ENCODE measurements at places on chromosomes 5 and 9.
A peak's percentile ranks its signal among the peaks of the same experiment; 100 is the strongest.

- no peak for DNase-seq
Observed at GRCh38 chr5:142437563-142437962, 112.7 kb upstream of the SPRY4 start.

DNA sequence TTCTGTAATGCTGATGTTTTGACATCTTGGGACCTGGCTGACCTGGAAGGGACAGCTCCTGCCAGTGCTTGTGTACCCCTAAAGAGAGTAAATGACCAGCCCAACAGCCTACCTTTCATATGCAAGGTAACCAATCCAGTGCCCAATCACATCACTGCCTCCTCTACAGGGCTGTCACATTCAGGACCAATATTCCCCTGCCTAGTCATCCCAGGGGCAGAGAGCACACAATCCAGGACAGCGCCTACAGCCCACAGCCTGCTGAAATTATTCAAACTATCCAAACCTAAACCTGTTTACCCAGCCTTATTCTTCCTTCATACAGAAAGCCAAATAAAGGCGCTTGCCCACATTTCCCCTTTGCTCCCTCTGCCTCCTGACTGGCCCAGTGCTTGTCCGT lies 284.1 kb downstream of the CTNND2 start:
- no peak for DNase-seq

- DNase-seq = no peak
Observed at GRCh38 chr9:1869843-1870242, 145.3 kb upstream of the SMARCA2 start.

- DNase-seq = no peak
Observed at GRCh38 chr9:131667576-131667975, 72.3 kb downstream of the RAPGEF1 start.

GRCh38 chr9:84953252-84953773 lies 283.8 kb downstream of the NTRK2 start:
- no peak for DNase-seq

DNA sequence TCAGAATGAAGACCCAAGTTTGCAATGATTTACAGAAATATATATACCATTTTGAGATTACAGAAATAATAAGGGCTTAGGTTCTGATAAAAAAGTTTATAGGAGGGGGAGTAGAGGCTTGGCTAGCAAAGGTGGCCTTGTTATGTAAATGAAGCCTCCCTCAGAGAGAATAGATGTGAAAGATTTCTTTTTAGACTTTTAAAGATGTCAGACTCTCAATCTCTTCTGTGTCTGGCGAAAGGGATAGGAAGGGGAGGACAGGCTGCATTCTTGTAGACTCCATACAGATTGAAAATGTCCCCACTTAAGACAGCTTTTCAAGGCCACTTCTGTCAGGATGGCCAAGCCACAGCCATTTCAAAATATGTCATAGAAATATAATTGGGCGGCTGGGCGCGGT lies 63.1 kb upstream of the CLINT1 start:
- DNase-seq = no peak

GRCh38 chr5:129163810-129164378 lies 69.3 kb downstream of the ISOC1 start:
- no peak for DNase-seq

DNA sequence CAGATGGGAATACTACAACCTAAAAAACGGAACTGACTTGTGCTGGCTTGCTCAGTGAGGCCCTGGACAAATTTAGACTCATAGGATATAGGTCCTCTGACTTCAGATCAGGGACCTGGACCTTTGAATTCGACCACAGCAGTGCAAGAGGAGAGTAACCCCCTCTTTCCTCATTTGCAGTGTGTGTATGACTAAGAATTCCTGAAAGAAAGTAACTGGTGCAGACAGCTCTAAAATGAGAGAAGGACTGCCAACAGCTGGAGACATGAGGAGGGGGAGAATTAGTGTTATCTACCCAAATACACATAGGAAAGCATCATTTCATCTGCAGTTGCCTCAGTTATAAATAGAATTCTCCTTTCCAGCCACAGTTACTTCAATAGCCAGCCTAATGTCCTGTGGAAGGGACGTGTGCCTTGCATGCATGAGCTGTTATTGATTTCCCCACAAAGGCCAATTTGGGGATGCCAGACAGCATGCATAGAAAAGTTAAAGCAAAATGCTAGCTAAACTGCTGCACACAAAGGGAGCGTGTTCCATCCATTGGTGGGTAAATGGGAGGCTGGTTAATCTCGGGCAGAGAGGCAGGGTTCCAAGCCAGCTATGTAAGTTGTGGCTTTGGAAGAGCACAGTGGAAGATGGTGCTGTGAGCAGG lies 442.7 kb downstream of the CDK5RAP2 start:
- DNase-seq = no peak

DNA sequence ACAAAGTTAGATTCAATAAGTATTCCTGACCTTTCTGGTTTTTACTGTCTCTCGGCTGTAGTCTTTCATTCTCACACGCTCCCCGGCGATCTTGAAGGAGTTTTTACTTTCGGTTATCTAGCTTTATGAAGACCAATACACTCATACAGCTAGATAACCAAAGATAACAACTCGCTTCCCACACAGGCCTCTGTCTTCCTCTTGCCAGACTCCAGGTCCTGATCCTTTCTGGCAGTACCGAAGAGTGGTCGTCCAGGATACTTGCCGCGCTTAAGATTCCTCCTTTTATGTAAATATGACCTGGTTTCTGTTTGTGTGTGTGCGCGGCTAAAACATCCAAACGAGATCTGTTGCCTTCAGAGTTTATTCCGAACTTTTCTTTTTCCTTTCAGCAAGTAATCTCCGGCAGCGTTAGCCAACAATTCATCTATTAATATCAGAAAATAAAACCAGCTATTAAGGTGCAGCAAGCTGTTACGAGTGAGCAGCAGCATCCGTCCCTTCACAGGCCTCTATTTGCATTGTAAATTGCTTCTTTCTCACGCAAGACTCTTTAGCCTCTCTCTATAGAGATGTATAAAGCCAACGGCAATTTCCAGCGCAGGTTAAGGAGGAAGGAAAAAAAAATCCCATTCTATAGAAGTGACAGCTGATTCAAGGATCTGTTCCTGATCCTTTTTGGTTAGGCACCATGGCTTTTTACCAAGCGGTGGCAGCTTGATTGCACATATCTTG lies 216.1 kb downstream of the MEF2C start:
- peak; percentile 38 for DNase-seq

DNA sequence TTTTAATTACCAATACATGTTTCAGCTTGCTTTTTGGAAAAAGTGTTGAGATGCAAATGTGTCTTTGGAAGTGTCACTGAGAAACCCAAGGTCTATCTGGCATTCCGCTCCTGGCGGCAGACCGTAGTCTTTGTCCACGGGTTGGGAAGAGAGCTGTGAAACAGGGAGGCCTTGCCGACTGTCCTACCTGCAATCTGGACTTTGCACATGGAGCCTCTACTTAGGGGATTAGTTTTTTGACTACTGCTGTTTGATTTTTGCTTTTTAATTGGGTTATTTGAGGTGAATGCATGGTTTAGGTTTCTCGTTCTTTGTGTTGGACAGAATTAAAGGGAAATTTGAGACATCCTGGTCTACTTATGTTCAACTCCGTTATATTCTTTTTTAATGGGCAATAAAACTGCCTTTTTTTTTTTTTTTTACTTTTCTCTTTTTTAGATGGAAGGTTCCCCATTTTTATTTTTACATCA lies 25.7 kb downstream of the TRIO start:
- no peak for DNase-seq

GRCh38 chr9:88587885-88588649 lies 53.1 kb downstream of the NXNL2 start:
- DNase-seq = no peak

DNA sequence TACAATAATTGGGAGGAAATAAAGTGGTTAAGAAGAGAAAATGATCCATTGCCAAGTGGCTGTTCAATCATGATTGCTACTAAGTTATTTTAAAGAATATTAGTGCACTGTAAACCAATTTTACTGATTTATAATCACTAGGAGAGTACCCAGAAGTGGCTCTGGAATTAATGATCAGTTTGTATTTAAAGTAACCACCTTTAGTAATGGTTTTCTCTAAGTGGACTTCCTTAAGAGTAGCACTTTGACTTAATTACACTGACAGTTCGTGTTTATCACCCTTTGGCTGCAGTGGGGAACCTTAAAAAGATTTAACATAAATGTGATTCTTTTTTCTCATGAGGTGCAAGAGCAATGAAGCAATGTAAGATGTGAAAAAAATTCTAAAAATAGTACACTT lies 310.8 kb downstream of the CDH12 start:
- no peak for DNase-seq

GRCh38 chr5:74762599-74762998 lies 4.3 kb downstream of the GFM2 start:
- DNase-seq = no peak

DNA sequence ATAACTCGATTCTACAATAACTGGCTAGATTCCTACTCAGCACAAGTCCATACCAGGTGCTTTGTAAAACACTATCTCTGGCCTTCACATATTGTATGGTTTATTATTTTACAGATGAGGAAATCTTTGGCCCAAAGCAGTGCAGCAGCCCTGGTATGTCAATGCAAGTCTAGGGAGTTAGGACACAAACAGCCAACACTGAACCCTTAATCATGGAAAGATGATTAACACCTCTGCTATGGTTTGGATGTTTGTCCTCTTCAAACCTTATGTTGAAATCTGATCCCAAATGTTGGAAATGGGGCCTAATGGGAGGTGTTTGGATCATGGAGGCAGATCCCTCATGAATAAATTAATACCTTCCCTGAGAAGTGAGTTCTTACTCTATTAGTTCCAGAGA lies 76.6 kb downstream of the MAPKAP1 start:
- no peak for DNase-seq

DNA sequence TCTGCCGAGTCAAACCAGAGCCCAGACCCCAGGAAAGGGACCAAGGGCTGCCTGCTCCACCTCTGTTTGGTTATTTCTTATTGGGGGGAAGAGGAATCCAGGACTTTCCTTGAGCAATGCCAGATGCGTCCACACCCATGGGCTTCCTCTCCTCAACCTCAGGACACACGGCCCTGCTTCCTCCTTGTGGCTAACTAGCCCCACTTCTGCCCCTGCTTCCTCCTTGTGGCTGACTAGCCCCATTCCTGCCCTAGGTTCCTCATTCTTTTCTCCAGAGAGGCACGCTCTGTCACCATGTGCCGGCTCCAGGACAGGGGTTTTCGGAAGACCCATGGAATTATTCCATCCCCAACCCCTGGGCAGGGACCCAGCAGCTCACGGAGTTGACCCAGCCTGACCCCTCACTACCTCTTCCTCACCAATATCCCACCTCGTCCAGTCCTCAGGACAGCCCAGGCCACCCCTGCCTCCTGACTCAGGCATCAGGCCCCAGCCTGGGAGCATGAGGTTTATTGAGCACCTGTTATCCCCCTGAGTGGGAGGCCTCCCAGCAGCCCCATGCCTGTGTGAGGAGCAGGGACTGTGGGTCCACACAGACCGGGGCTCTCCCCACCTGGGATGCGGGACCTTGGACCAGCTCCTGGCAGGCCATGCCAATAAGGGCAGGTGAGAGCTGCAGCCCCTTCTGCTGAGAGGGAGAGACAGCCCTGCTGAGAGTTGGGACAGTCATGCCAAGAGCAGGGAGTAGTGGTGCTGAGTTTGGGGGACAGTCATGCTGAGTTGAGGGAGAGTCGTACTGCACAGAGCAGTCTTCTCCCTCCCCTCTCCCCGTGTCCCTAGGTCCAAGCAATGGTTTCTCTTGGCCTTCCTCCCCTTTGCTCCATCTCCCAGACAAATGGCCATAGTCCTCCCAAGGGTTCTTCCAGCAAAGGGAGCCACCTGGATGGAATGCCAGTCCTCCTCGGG lies 11.8 kb upstream of the FCN1 start:
- no peak for DNase-seq

GRCh38 chr5:116442095-116442534 lies 132.5 kb downstream of the SEMA6A start:
- DNase-seq = no peak

DNA sequence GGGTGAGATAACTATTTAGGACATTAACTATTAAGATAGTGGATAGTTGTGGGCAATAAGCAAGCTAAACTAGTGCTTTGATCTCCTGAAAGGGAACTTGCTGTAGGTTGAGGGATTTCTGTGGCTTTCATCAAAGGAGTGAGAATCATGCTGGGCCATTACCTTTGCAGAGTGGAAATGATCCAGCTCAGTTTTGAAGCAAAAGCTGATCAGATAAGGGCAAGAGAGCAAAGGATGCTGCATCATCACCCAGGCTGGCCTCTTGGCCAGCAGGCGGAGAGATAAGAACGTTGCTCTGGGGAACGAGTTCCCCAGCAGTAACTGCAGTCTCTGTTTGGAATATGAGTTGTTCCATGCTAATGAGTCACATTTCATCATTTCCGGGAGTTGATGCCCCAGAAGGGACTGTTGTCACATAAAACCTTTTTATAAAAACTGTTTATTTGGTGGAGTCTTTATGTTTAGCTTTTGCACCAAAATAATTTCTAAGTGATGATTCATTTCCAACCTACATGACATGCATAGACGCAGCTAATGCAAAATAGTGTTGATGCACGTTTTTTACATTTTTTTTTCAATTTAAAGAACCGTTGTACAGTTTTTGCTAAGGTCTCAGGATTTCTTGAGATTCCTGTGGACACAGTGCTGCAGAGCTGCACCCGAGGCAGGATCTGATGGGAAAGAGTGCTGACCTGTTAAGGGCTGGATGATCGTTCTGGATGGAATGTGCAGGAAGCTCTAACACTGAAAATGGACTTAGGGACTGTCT lies 99.3 kb downstream of the ACTBL2 start:
- DNase-seq = no peak

DNA sequence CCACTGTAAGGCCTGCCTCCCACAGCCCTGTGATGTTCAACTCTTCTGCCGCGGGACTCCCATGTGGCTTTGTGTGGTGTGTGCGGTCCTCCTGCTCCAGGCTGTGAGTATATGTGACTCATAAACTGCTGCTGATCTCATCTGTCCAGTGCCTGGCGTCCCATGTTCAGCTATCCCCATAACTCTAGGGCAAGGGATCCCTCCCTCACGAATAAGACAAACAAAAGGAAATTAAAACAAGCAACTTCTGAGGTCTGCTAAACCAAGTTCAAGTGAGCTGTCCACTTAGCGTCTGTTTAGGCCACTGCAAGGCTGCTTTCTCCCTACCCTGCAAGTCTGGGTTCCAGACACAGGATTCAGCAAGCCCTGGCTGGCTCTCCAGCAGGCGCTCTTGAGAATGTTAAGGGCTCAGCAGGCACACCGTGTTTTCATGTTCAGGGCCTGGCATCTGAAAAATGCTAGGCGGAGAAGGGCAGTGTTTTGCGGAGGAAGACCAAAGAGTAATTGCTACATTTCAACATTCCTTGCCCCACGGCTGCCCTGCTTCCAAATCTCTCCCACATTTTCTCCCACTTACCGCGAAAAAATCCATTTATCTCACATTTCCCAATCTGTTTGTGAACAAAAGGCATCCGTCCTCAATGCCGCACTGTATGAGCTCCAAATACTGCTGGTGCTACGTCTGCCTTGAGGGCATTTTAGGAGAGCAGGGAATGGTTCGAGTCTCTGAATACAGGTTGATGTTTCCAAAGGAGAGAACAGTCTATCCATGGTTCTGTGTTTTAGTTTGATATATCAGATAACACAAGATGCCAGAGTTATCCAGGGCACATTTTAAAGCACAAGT lies 280.2 kb downstream of the SEMA5A start:
- DNase-seq = no peak

- no peak for DNase-seq
Observed at GRCh38 chr5:1519631-1520210, 4.0 kb downstream of the LPCAT1 start.

- no peak for DNase-seq
Observed at GRCh38 chr5:36070687-36071571, 4.2 kb upstream of the UGT3A2 start.
